NCI-H1694 (cell line): ENCODE measurements at places on chromosomes 16 and 17.

DNA sequence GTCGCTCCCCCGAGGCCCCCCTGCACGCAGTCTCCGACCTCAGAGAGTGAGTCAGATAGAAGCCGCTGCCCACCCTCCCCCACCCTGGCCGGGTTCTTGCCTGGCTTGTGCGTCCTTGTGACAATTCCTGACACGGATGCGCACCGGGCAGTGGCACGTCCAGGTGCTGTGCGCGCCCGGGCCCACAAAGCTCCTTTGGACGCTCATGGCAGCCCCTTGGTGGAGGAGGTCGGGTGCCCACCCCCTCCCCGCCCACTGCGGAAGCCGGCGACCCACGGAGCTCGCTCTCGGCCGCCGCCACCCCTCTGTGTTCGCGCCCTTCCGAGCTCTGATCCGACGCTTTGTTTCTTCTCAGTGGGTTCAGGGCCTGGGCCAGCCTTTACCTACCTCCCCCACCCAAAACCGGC, 662 bp upstream of the TUBB3 start:
- no peak for DNase-seq

DNA sequence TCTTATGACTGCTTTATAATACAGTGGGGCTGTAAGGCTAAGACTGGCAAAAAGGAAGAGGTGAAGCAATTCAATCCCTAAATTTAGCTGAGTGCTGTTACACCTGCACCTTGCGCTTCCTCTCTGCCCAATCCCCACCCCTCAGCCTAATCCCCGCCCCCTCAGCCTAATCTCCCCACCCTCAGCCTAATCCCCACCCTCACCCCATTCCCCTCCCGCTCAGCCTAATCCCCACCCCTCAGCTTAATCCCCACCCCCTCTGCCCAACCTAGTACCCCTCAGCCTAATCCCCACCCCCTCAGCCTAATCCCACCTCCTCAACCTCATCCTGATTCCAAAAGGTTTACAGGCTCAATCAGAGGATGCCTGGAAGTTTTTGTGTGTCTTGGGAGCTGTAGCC, 155.5 kb downstream of the PMP22 start:
- DNase-seq: no peak

GRCh38 chr17:20278805-20279204, 188.5 kb downstream of the LGALS9B start:
- no peak for DNase-seq

GRCh38 chr17:45143767-45144198, 4.5 kb upstream of the HEXIM1 start:
- DNase-seq: no peak

- peak; percentile 68 for DNase-seq
These were observed 257.5 kb downstream of the CDH11 start for GRCh38 chr16:64864232-64864809.

DNA sequence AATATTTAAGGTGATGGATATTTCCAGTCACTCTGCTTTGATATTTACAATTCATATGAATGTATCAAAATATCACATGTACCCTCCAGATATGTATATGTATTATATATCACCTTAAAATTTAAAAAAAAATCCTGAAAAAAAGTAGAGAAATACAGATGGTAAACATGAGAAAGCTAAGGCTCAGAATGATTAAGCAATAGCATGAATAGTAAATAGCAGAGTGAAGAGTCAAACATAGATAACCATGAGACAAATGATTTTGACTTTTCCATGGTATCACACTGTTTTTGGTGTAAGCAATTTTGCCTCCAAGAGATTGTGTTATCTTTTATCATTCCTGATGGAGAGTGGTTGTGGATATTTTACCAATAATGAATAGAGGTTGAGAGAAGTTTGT, 868.8 kb downstream of the CDH11 start:
- DNase-seq: no peak

- DNase-seq: no peak
These were observed 108.2 kb downstream of the SLC39A11 start for GRCh38 chr17:72984145-72984925.

DNA sequence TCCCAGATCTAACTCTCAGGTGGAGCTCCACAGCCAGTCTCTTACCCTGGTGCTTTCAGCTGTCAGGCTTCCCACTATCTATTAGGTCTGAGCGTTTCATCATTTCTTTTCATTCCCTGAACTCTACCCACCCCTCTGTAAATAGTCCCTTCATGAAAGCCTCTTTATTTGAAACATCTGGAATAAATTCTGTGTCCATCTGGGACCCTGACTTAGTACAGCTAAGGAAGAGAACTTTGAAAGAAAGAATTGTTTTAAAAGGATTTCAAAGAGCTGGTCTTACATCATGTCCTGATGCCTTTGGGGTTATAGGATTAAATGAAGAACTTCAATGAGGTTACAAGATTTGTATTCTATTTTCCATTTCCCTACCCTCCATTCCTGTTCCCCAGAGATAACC, 388.5 kb upstream of the CA10 start:
- no peak for DNase-seq

DNA sequence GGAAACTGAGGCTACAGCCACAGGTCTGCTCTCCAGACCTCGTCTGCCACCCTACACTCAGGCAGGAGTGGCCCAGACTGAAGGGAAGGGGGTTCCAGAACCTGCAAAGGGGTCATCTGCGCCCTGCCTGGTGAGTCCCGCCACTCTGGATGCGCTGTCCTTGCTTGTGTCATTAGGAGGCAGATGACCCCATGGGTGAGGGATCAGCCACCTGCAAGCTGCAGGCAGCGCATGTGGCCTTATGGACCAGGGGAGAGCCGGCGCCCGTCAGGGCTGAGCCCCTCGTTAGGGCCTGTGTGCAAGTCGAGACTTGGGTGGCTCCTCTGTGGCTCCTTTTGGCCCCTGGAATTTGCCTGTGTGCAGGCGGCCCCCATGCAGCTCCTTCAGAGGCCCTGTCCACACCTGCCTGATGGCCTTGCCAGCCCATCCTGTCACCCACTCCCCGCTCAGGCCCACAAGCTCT, 5.7 kb downstream of the ZFPM1 start:
- no peak for DNase-seq

DNA sequence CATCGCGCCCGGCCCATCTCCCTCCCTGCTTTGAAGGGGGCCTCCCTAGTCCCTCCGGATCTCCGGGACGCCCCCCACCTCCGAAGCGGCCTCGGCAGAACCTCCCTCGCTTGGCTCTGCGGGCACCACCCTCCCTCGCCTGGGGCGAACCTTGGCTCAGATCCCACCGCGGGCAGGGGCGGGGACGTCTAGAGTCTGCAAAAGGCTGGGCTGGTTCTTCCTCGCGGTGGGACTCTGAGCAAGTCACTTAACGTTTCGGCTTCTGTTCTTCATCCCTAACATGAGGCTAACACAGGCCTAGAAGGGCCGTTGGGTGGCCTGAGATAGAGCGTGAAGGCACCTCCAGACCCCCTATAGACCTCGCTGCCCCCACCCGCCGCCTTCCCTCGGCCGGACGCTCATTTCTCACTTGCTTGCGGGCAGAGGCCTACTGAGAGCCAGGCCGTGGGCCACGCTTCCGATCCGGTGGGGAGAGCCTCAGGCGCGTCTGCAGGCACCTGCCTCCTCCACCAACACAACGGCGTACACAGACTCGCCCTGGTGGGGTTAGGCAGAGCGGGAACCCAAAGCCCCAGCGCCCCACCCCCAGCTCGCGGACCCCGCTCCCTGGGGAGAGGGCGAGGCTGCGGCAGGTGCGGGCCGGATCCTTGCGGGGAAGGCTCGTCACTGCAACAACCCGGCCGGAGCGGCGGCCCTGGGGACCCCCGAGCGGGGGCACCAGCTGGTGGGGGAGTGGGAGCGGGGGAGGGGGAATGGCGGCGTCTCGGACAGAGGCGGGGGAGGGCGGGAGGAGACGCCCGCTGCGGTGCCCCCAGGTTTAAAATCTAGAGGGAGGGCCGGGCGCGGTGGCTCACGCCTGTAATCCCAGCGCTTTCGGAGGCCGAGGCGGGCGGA, 5.4 kb downstream of the MYO1C start:
- DNase-seq: no peak

- DNase-seq: no peak
These were observed 178.8 kb downstream of the SOX9 start for GRCh38 chr17:72299592-72299991.

DNA sequence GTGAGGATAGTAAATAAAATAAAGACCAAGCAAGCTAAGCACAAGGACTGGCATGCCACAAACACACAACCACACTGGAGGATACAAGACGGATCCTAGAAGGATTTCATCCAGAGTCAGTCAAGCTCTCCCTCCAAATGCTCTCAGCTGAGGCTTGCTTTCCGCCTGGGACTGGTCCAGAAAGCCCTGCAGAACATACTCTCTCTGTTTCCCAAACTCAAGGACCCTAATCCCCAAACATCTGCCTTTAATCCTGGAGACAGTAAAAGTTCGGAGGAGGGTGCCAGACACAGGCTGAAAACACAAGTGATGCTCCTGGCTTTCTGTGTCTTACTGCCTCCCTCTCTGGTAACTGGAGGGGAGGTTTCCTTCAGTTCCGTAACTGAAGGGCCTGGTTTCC, 5.3 kb upstream of the HSD11B2 start:
- no peak for DNase-seq

GRCh38 chr17:42476411-42476810, 17.7 kb downstream of the ATP6V0A1 start:
- DNase-seq: no peak

DNA sequence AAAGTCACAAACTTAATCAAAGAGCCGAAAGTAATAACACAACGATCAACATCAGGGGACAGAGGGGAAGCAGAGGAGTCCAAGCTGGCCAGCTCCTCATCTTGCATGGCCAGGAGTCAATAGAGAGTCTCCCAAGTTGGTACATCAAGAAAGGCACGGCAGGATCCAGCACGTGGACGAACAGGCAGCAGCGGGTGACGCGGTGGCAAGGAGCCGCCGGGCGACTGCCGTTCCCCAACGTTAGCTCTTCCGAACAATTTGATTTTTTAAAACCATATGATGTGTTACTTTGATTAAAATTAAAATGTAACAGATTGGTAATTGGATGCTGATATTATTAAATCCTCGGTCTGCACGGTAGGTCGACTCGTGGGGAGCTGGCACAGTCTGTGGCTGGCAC, 81.8 kb upstream of the DOC2B start:
- no peak for DNase-seq

DNA sequence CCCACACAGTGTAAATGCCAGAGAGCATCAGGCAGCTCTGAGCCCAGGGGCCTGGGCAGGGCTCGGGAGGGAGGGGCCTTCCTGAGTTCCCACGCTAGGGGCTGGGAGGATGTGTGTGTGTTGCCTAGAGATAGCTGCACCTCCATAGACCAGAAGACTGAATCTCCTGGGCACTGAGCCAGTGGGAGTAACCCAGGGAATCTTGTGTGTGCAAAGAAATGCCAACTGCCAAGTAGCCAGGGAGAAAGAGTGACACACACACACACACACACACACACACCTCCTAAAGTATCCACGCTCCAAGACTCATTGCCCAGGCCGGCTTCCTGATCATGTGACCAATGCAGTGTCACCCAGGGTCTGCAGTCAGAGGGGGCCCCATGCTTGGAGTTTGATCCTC, 166.2 kb upstream of the RPL38 start:
- no peak for DNase-seq

- DNase-seq: no peak
These were observed 1.4 kb upstream of the TSPOAP1 start for GRCh38 chr17:58329810-58330537.

DNA sequence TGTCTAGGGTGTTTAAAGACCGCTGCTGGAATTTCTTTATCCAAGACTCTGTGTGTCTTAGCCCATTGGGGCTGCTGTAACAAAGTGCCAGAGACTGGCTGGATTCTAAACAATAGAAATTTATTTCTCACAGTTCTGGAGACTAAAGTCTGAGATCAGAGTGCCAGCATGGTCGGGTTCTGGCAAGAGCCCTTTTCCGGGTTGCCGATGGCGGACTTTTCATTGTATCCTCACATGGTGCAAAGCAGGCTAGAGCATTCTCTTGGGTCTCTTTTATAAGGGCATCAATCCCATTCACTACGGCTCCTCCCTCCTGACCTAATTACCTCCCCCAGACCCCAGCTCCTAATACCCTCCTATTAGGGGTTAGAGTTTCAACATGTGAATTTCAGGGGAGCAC, 9.5 kb downstream of the NLRC5 start:
- no peak for DNase-seq

- no peak for DNase-seq
These were observed 566.6 kb upstream of the CDH8 start for GRCh38 chr16:62602790-62603189.

- DNase-seq: peak; percentile 66
These were observed 30.6 kb downstream of the METRNL start for GRCh38 chr17:83109793-83110645.

DNA sequence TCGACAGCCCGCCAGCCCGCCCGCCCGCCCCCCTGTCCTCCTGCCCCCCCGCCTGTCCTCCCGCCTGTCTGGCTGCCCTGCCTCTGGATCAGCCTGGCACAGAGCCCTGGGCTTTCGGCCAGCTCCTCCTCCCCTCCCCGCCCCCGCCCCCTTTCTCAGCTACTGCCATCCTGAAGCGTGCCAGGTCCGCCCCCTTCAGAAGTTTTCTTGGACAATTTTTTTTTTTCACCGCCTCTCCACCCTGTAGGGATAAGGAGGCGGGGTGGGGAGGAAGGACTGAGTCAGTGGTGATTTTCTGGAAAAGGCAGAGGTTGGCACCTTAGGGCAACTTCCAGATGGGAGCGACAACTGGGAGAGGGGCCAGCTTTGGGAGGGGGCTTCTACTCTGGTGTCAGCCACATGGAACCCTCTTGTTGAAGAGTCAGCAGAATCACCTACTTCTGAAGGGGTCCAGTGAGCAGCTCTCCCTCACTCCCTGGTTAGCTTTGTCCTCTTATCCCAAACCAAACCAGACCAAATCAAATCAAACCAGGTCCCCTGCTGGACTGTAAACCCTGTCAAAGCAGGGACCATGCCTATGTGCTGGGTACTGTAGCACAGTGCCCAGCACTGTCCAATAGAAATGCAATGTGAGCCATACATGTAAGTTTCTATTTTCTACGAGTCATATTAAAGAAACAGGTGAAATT, 19.7 kb downstream of the IGF2BP1 start:
- DNase-seq: no peak

DNA sequence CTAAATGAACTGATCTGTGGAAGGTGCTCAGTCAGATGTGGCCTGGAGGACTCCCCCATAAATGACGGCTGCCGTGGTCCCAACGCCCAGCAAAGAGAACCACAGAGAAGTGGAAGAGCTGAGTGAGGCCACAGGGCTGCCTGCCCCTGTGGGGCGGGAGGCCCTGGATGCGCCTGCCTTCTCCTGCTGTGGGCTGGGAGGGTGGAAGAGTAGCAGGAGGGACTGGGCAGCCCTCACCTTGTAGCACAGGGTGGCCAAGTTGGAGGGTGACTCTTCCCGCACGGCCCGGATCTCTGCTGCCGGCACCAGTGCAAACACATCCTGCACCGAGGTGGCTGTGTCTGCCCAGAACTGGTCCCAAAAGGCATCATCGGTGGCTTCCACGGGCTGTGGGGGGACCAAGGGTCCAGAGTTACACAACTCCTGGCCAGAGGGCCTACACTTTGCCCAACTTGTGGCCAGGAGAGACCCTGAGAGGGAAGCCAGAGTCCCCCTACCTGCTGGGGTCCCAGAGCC, 8.3 kb downstream of the HID1 start:
- DNase-seq: no peak

GRCh38 chr16:57471852-57472664, 9.6 kb downstream of the POLR2C start:
- no peak for DNase-seq

GRCh38 chr17:49288388-49288787, 57.8 kb upstream of the PHOSPHO1 start:
- DNase-seq: no peak

GRCh38 chr16:84143784-84144199, 1.2 kb downstream of the HSDL1 start:
- DNase-seq: no peak

- DNase-seq: no peak
These were observed 60.3 kb upstream of the LHX1 start for GRCh38 chr17:36876966-36877365.
